Mucosa of descending colon (tissue), 3 donors: ENCODE measurements at places on chromosomes 7 and 10.

DNA sequence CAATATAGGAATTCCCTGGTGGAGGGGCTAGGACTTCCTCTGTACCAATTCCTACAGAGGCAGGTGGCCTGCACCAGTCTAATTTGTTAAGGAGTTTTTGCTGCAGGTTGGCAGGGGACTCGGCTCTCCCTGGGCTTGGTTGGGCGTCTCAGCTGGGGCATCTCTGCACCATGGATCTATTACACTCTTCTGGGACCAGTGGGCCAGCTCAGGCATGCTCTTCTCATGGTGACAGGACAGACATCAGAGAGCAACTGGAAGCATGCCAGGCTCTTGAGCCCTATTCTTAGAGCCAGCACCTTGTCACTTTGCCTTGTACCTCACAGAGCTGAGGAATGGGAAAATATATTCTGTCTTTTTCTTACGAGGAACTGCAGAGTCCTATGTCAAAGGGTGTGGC, 74.6 kb downstream of the SH2D4B start:
- no peak for DNase-seq

- no peak for DNase-seq
Observed at GRCh38 chr10:6755781-6756460, 175.8 kb upstream of the PRKCQ start.

DNA sequence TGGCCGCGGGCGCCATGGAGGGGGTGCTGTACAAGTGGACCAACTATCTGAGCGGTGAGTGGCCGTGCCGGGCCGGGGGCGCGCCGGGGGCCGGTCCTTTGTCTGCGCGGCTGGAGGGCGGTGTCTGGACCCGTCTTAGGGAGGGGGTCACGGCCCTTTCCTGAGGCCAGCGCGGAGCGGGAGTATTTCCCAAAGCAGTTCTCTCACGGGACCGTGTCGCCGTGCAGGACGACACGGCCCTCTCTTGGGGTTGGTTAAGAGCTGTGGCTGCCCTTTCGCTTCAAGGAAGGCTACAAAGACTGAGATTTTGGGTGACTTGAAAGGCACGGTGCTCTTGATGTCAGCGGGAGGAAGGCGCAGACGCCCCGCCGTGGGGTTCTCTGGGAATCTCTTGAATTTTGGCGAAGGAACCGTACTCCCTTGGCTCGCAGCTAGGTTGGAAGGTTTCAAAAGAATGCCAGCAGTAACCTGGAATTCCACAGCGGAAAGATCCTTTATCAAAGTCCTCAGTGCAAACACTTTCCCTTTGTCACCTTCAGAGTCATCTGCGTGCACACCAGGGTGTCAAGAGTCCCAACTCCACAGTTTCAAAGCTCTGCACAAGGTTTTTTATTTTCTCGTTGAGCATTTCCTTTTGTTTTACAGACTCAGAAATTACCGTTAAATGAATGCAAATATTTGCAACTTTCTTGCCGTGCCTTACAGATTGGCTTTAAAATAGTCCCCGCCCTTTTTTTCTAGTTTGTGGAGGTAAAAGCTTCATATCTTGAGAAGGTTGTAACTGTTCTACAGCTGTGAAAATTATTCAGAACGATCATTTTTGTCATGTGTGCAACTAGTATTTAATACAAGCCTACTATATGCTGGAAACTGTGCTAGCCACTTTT, 780 bp downstream of the PLEKHA8 start:
- no peak for DNase-seq

GRCh38 chr10:71094712-71095390, 117.5 kb upstream of the UNC5B start:
- no peak for DNase-seq

- no peak for DNase-seq
Observed at GRCh38 chr7:77687100-77687746, 9.0 kb upstream of the RSBN1L start.

DNA sequence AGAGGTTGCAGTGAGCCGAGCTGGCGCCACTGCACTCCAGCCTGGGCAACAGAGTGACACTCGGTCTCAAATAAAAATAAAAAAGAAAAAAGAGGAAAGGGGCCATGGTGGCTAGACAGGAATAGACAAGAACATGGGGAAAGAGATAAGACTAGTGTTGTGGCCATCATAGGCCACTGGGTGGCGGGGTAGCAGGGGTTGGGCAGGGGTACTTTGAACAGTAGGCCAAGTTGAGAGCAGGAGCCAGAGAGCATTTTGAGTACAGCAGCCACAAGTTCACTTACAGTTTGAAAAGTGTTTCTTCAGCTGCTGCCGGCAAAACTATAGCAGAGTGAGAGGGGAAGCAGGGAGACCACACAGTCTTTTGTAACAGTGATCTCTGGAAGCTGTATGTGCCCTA, 656.0 kb downstream of the CNTNAP2 start:
- DNase-seq: no peak

DNA sequence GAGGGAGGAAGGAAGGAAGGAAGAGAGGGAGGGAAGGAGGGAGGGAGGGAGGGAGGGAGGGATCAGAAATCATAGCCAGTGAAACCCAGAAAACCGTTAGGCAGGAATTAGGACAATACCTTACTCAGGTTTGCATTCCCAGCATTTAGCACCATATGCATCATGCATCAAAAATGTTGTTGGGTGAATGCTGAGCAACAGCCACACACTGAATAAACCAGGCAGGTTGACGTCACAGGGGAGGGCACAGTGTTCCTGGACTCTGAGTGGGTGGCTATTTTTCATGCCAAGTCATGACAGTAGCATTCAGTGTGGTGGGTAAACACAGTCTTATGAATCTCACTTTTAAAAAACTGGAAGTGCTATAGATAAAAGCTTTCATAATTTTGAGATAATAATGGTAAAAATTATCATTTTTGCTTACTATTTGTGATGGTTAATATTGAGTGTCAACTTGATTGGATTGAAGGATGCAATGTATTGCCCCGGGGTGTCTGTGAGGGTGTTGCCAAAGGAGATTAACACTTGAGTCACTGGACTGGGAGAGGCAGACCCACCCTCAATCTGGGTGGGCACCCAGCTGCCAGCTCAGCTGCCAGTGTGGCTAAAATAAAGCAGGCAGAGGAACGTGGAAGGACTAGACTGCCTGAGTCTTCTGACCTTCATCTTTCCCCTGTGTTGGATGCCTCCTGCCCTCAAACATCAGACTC, 199.1 kb upstream of the PRKCQ start:
- no peak for DNase-seq

GRCh38 chr10:51877636-51878035, 178.2 kb upstream of the CSTF2T start:
- no peak for DNase-seq

GRCh38 chr10:7541137-7542087, 125.4 kb downstream of the ITIH5 start:
- DNase-seq: no peak

GRCh38 chr7:74511345-74511744, 57.6 kb downstream of the GTF2IRD1 start:
- DNase-seq: no peak

DNA sequence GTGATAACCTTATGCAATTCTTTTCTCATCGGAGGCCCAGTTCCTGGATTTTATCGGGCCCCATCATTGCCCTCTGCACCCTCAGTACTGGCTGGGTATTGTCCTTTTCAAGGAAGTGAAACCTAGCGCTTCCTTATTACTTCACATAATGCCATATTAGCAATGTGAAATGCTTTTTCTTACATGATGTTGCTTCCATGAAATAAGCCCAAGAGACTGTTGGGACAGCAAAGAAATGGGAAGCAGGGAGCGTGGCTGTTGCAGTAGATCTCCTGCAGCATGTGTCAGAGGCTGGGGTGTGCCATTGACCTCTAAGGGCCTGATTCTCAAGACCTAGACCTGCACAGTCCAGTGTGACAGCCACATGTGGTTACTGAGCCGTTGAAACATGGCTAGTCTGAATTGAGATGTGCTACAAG, 8.1 kb downstream of the CHN2 start:
- peak; percentile 50 for DNase-seq

- no peak for DNase-seq
Observed at GRCh38 chr10:8416760-8417159, 362.3 kb downstream of the GATA3 start.

DNA sequence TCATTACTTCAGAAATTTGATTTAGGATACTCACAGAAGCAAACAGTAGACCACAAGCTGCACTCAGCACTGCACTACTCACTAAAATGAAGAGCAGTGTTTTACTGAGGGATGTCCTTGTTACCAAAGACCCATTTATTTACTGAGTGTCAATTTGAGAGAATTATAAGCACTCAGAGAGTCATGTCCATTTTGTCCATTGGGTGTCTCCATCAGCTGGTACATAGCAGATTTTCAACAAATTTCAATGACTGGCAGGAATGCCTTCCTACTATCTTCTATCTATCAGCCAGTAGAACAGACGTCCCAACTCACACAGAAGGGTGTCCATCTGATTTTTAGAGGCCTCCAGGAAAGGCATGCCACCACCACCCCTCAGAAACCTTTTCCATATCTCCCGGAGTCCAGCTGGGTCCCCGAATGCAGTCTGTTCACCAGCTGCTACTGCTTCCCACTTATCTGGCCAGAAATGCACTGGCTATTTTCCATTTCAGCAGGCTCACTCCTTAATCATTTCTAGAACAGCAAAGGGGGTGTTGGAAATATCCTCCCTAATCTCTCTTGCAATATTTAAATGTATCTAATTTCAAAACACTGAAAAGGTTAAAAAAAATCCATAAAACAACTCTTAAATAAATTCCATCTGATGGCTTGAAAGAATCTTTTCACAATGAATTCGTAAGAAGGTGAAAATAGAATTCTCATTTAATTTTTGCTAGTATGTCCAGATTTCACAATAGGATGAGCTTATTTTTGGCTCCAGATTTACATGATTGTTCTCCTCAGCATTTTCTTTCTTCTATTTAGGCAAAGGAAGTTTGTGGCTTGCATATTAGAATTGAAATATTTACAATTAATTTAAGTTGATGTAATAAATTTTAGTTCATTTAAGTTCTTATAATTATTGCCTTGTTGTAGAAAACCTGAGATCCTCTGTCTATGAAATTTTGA, 1164.0 kb upstream of the CELF2 start:
- DNase-seq: no peak

GRCh38 chr10:114684822-114685209, 26.7 kb upstream of the ABLIM1 start:
- no peak for DNase-seq

DNA sequence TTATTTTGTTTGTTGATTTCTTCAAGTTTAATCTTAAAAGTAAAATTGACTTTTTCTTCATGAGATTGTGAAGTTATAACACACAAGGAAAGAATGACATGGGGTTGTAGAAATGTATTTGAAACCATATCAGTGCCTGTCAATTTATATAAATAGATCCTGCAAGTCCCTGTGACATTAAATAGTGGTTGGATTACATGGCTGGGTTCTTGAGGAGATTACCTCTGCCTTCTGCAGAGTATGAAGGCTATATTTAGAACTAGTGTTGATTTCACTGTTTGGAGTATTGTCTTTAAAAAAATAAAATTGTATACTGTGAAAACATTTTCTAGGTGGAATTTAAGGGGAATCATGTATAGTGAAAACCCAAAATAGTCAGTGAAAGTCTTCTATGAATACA, 385.8 kb upstream of the SMIM30 start:
- DNase-seq: no peak

GRCh38 chr7:153190452-153190851, 430.9 kb downstream of the ACTR3B start:
- DNase-seq: peak; percentile 2

GRCh38 chr7:17640730-17641377, 299.4 kb downstream of the SNX13 start:
- no peak for DNase-seq

DNA sequence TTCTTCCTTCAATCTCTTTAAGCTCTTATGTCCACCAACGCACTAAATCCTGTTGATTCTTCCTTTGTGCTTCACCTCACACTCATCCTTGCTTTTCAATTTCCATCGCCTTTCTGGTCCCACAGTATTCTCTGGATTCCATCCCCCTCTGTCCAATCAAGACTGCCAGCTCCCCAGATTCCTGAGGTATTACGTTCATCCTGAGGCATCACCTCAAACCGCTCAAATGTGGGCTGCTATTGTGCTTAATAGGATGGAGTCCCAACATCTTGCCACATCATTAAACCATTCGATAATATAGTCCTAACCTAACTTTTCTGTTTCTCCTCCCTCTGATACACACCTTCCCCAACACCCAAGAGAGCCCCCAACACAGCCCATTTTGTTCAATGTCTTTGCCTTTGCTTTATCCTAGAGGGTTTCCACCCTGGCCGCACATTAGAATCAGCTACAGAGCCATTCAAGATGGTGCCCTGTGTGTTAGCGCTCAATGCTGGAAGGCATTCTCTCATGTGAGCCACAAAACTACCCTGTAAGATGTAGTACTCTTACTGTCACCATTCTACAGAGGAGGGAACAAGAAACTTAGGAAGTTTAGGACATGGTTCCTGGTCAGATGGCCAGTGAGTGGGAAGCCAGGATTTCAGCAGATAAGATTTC, 79.5 kb upstream of the LEP start:
- DNase-seq: no peak

DNA sequence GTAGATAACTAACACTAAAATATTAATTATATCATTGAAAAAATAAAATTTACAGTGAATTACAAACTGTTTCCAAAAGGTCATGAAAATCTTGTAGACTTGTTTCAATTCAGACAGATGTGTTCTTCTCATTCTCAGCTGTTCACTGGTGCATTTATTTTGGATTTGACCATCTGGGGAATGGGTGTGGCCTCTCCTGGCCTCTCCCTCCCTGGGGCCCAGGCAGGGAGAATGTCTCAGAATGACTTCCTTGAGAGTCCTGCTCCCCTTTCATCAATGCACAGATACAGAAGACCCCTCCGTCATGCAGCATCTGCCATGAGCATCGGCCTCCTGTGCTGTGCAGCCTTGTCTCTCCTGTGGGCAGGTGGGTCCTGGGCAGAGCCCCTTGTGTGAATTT, 192.8 kb upstream of the PRSS58 start:
- no peak for DNase-seq

DNA sequence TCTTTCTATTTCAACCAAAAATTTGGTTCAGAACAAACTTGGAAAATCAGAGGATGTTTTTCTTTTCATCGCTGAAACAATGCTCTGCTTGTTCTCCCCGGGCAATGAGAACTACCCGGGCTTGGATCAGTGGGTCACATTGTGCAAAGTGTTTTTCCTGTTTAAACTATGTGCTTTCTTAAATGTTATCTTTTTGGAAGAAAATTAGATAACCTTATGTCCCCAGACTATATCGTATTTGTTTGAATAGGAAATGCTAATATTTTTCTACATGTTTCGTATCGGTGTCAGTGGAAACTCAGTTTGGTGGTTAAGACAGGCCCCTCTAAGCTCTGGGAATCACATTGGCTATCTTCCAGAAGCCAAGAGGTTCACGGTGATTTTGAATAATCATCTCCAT, 319.5 kb upstream of the NFE2L3 start:
- DNase-seq: no peak
